ENCODE measurements at places on chromosomes 4 and X.

DNA sequence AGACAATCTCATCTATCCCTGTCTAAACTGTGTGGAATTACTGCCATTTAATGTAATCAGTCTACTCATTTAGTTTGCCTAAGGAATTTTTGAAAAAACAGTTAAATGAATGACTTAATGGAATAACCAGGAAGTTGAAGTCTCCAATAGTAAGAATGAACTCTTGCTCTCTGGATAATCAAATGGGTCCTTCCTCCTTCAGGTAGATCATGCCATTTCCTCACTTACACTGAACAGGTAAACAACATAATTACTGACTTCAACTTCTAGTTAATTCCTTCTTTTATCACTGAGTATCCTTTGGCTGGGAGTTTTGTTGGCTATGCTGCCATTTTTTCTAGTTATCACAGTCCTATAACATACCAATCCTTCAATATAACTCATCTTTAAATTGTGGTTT is 56.0 kb downstream of the ELOVL6 start:
- no peak for DNase-seq

DNA sequence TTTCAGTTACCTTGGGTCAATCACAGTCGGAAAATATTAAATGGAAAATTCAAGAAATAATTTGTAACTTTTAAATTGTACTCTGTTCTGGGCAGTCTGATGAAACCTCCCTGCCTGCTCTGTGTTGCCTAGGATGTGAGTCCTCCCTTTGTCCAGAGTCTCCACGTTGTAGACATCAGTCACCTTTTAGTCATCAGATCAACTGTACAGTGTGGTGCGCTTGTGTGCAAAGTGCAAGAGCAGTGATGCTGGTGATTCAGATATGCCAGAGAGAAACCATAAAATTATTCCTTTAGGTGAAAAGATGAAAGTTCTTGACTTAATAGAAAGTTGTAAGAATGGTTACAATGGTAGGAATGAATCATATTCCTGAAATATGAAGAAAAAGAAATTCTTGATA is 1.4 kb downstream of the SPATA4 start:
- DNase-seq = no peak

DNA sequence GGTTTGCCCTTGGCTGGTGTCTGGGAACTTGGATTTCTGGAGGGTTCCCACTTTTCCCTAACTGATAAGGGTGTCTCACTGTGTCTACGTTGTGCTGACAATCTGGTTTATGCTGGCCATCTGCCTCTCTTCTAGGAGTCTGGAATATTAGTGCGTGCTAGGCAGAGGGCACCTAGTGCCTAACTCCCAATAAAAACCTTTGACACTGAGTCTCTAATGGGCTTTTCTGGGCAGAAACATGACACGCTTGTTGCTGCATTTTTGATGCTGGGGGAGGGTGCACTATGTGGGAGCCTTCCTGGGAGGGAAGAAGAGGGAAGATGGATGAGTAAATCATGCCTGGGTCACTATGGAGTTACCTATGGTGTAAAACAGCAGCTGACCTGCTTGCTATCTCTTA is 16.3 kb upstream of the ZNF41 start:
- no peak for DNase-seq

GRCh38 chr4:85571008-85571407 is 96.1 kb downstream of the ARHGAP24 start:
- no peak for DNase-seq

- DNase-seq = no peak
Observed at GRCh38 chr4:2079006-2079405, 19.9 kb downstream of the NAT8L start.

- no peak for DNase-seq
Observed at GRCh38 chrX:646796-647195, 16.2 kb downstream of the SHOX start.

Data from anterior cingulate cortex (tissue), 58 donors.